ENCODE measurements at places on chromosomes 3 and 15.
A peak's percentile ranks its signal among the peaks of the same experiment; 100 is the strongest.

GRCh38 chr15:96184297-96184696, 146.2 kb upstream of the NR2F2 start:
- no peak for DNase-seq

DNA sequence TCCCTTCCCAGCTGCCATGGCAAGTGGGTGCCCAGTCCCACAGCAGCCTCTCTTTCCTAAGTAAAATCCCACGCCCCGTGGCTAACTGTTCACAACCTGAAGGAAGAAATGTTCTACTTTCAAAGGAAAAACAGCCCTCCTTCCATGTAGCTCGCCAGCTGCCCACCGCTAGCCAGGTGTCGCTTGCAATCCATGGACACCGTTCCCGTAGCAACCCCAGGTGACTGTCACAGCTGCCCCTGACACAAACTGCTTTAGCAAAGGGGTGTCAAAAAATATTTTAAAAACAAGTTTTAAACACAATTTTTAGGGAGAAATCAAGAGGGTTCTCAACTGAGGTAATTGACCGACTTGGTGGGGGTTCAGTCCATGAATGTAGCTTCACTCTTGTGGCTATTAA, 21.0 kb upstream of the CGNL1 start:
- no peak for DNase-seq

GRCh38 chr15:51884517-51885236, 55.2 kb downstream of the TMOD3 start:
- DNase-seq = no peak

DNA sequence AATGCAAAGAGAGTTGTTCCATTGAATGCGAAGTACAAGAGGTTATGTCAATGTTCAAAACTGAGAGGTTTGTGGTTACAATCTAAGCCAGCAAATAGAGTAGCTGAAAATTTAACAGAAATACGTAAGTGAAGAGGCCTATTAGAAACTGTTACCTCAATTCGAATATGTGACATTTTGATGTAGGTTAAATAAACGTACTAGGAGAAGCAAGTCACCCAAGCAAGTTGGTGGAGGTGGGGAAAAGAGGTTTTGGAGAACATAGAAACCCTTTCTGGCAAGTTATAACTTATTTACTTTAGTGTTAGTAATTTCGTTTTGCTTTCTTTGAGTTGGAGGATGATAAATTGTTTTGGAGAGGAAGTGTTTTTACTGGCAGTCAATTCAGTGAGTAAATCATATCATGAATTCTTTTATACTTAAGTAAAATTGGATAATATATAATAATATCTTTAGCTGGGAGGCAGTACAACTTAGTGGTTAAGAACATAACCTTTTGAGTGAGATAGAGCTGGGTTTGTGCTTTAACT, 91.2 kb upstream of the NAALADL2 start:
- DNase-seq = no peak

- DNase-seq = no peak
Measured at GRCh38 chr3:119796368-119796767, 14.5 kb downstream of the NR1I2 start.

- DNase-seq = no peak
Measured at GRCh38 chr15:57561041-57561711, 30.5 kb upstream of the MYZAP start.

GRCh38 chr3:170302008-170302407, 55.5 kb upstream of the SKIL start:
- DNase-seq = no peak

DNA sequence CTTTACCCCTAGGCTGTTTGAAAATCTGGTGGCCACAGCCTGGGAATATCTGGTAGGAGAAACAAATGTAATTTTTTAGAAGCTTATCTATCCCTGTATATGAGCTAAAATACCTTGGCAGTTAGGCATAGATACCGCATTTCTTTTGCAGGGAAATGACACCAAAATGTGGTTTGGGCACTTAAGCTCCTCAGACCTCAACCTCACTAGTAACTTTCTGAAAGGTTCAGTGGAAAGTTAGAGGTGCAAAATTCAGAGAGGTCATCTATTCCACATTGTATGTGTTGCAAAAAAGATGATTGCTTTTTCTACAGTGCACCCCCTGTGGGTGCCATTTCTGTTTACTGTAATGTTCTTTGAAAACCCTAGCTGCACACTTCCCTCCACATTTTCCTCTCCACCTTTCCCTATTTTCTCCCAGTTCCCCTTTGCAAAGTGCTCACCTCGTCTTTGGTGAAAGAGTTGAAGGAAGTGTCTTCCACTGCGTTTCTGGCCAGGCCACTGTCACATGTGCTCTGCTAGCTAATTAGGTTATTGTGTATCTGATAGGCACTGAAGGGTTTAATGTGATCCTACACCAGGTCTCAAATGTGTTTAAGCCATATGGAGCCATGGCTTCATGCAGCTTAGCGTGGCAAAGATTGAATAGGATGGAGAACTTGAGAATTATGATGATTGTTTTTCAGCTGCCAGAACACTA, 1.3 kb downstream of the SACM1L start:
- peak; percentile 28 for DNase-seq

DNA sequence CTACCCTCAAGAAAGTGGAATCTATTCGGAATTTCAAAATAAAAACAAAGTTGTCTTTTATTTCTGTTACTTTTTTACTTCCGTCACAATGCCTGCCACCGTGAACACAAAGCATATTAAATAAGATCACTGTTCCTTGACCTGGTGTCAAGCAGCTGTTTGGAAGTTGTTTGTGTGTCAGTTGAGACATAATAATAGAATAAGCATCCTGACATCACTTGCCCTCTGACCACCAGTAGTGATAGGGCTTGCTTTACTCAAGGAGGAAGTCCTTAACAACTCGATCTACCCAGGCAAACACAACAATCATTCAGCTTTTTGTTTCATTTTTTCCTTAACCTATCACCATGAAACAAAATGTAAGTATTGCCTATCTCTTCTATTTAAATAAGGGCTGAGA, 454.4 kb upstream of the RASGRP1 start:
- DNase-seq = no peak
